ENCODE measurements at places on chromosomes 3 and 15.

DNA sequence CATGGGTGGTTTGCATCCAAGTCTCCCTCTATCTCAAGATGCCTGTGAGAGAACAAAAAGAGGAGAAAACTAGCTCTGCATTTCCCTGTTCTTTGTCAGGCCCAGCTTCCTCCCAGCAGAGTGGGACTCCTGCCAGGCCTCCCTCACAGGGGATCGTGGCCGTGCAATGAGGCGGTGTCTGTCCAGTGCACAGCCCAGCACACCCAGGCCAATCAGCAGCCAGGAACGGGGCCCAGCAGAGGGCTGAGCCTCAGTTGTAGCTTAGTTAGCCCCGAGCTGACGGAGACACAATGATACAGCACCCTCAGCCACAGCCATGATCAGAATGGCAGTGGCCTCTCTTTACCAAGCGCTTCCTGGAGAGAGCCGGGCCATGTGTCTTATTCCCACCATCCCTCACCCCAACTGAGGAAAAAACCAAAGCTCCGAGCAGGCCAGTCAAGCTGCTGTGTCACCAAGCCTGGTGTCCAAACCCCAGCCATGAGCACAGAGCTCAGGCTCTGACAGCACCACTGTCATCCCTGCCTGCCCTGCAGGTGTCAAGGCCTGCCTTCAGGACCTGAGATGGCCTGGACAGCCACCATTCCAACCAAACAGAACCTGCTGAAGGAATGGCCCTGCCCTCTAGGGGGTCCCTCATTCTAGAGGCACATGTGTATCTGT is 71.1 kb downstream of the DNAJB8 start:
- no peak for DNase-seq

DNA sequence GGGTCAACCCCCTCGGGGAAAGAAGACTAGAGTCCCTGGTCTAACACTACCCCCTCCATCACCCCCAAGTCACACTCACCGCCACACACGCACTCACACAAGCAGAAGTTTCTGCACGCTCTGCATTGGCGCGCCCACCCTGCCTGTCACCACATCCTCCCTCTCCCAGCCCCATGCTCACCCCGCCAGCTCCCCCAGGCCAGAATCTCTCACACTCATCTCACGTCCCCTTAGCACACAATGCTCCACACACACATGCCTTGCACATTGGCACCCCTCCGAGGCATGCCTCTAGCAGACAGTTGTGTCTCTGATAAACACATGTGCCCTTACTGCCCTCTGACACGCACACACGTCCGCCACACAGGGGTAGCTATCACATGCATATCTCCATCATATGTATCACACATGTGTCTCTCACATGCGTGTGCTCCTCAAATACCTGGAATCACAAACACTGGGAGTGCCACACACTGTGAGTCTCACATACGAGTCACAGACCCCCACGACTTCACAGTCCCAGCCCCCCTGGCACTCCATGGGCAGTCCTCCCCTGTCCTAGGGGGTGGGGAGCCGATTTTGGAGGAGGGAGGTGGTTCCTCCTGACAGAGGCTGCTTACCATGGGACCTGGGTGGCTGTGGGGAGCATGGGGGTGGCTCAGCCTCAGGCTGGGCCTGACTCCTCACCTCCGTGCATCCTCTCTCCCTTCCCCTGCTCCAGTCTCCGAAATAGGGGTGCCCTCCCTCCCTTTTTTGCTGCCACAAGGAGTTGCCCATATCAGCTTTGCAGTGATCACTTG is 898 bp downstream of the FBLN2 start:
- DNase-seq, result no peak

GRCh38 chr3:72768936-72769335 is 79.3 kb downstream of the SHQ1 start:
- DNase-seq, result no peak

- DNase-seq, result no peak
These were observed 1.4 kb downstream of the PSMD6 start for GRCh38 chr3:64021922-64022321.

DNA sequence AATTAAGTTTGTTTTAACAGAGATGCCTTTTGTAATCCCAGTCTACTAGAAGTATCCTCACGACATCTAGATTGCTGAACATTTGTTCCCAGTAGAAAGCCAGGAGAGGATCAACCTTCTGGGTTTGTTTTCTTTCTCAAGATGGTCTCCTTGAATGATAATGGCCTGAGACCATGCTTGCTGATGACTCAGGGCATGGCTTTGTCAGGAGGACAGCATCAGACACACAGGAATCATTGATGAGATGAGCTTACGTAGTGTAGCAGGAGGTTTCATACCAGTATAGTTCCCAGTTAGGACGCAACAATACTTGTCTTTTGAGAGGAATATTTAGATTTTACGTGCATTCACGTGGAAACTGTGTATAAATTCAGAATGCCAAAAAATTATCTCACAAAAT is 38.6 kb downstream of the ATP1B3 start:
- no peak for DNase-seq

- DNase-seq, result no peak
These were observed 84.1 kb downstream of the PCCB start for GRCh38 chr3:136334209-136334608.

DNA sequence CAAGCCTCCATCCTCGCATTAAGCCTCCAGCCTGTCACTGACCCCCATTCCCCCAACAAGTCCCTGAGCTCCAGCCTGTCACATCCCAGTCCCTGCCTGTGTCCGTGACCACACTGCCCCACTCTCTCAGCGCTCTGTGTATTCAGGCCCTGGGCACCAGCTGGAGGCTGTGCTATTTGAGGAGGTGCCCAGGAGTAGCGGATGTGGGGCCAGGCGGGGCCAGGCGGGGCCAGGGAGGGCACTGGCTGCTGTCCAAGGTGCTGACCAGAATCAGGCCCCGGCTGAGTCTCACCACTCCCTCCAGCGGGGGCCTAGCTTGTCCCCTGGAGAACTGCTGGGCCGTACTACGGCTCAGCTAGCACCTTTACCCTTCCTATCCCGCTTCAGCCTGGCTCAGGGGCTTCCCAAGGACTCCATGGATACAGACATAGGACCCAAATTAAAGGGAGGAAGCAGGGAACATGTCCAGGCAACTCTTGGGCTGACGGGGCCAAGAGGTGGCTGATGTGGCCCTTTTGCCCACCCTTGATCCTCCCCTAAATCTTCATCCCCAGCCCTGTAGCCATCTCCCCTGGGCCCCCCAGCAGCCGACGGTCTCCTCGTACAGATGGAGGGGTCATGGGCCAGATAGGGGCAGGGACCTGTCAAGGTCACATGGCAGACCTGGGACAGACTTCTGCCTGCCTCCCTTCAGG is 1.1 kb downstream of the HHATL start:
- no peak for DNase-seq

DNA sequence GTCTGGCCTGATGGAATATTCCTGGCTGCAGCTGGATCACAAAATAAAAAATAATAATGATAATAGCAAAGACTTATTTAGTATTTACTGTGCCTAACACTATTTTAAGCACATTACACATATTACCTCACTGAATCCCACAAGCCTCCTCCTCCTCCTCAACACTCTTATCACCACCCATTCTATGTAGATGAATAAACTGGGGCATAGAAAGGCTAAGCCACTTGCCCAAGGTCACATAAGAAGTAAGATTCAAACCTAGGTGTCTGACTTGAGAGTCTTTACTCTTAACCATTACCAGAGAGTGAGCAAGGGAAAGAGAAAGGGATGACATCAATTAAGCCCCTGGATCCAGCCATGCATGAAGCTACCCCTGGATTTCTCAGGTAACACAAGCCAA is 493.1 kb downstream of the SHQ1 start:
- DNase-seq, result no peak

DNA sequence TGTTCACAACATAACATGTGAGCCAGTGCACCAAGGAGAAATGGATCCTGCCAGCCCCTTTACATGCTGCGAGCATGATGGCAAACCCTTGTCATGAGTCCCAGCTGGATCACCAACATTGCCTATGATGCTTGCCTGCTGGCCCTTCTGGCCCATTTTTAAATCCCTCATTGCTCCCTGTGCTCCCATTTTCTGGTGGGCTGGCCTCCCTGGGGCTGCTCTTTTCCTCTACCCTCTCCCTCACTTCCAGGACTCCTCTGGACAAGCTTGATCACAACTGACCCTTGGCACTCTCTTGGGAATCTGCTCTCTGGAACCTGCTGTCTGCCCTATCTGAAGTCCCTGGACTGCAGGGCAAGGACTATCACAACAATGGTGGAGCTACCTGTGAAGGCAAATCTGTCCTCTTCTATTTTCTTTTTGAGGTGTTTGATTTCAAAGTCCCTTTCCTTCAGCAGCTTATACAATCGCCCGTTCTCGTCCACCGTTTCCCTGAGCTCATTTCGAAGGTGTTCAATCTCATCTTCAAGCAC is 16.3 kb downstream of the CCDC13 start:
- no peak for DNase-seq

DNA sequence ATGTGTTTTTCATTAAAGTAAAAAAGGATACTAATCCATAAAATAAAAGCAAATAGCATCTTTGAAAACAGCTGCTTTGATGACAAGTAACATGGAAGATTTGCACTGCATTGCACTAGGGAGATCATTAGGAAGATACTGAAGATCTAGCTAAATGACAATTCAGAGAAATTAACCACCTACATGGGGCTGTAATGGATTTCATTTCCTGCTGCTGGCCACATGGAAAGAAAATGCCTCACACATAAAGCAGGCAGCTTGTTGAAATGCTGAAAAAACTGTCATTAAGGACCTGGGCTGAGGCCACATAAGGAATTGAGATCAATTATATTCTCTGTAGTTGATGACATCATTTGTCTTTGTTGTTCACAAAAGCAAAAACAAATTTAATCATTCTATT is 94.1 kb downstream of the PYDC2 start:
- no peak for DNase-seq

- no peak for DNase-seq
These were observed 5.6 kb upstream of the ASB14 start for GRCh38 chr3:57298041-57298440.

DNA sequence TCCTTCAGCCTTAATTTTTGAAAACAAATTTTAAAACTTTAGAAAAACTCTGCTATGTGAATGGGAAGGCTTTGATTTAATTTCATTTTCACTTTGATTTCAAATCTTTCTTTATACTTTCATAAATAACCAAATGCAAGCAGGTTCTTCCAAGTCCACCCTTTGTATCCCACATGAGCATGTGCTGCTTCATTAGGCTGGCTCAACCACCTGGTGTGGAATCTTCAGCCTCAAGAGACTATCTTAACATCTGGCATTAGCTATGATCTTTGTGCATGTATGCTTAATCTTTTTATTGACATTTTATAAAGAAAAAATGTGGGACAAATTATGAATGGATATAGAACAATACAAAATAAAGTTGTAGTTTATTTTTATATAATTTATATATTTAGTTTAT is 81.8 kb upstream of the MLF1 start:
- no peak for DNase-seq

- no peak for DNase-seq
These were observed 137.5 kb downstream of the XXYLT1 start for GRCh38 chr3:195133462-195133861.

- DNase-seq, result no peak
These were observed 34.7 kb upstream of the SLC24A5 start for GRCh38 chr15:48086133-48086532.

DNA sequence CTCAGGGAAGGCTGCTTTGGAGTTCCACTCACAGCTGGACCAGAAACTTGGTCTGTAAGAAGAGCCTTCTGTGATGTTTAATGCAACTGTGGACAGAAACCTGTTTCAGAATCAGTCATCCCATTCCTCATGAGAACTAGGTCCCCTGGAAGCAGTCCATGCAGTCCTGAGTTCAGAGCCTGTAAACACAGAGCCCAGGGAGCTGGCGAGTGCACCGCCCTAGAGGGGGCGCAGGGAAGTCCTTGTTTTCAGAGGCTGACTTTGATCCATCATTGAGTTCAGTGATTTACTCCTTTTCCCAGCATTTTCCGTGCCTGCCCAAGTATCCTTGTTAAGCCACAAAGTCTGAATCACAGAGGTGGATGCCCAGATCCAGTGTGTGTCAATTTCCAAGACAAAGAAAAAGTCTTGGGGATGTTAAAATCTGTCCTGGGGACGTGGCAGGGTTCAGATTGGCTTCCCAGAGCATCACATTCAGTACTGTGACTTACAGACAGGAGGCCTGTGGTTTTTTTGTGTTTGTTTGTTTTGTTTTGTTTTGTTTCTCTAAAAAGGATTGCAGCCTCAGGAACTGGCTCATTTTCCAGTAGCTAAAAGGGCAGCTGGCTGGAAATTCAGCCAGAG is 9.8 kb upstream of the TXNRD3 start:
- DNase-seq, result no peak

- no peak for DNase-seq
These were observed 171.7 kb downstream of the PGPEP1L start for GRCh38 chr15:98835876-98836275.

DNA sequence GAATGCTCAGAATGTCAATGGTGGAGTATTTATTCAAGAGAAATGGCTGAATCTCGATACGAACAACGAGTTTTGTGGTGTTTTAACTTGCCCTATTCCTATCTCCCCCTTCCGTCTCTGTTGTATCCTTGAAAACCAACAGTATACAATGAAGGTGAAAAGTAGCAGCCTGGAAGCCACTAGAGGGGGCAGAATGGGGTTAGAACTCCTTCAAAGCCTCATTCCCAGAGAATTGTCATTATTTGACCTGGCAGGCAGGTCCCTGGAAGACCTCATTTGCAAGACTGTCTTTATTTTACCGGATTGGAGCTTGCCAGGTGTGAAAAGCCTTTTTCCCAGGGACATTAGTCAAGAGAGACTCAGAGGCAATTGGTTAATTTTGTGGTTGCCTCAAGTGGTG is 139.4 kb downstream of the LRRC28 start:
- DNase-seq, result no peak

GRCh38 chr15:85062560-85062959 is 80.9 kb downstream of the PDE8A start:
- no peak for DNase-seq

DNA sequence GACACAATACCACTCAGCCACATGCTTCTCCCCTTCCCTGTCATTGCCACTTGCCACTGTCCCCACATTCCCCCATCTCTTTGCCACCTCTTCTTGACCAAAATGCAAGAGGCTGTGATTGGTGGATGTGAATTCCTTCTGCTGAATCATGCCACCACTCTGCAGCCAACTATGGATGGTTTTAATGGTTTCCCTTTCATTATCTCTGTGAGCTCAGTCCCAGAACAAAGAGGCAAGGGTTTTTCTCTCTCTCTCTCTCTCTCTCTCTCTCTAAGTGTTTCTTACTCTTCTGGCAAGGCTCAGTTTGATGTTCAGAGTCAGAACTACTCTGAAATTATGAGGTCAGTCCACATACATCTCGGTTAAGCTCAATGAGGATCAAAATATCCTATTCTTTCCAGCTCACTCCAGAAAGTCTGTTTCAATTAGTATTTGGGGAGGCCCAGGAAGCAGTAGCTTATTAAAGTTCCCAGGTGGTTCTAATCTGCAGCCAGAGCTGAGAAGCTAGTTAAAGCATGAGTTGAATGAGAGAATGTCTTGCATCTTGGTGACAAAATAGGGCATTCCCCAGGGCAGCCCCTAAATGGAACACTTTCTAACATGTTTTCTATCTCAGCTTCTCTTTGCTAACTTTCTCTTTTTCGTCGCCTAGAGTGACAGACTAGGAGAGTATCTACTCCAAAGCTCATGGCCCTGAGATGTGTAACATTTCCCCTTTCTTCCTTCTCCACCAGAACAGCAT is 8.5 kb upstream of the ILDR1 start:
- no peak for DNase-seq

GRCh38 chr3:126618021-126618420 is 36.9 kb downstream of the TXNRD3 start:
- DNase-seq, result no peak

GRCh38 chr3:61768284-61769037 is 207.1 kb downstream of the PTPRG start:
- DNase-seq, result no peak

Data from cortex of kidney (tissue), 1 donor.